ENCODE measurements at places on chromosomes 11 and 22.

GRCh38 chr22:38240734-38241252, 32.0 kb downstream of the TMEM184B start:
- no peak for DNase-seq

- DNase-seq: no peak
Observed at GRCh38 chr11:11806586-11806985, 35.2 kb upstream of the USP47 start.

- no peak for DNase-seq
Observed at GRCh38 chr11:34157163-34157562, 51.7 kb downstream of the NAT10 start.

- no peak for DNase-seq
Observed at GRCh38 chr11:76788661-76789442, 5.7 kb downstream of the TSKU start.

DNA sequence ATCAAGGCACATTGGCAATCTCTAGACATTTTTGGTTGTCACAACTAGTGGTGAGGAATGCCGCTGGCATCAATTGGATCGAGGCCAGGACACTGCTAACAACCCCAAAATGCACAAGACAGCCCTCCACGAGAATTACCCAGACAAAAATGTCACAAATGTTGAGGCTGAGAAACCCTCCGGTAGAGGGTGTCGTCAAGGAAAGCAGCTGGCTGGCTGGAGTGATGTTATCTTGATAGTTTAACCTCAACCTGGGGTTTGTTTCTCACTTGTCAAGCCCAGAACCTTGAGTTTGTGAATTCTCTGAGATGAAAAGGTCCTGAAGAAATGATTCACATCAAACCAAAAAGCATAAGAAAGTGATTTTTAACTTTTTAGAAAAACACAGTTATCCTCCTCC, 21.1 kb upstream of the TMPRSS13 start:
- peak; percentile 50 for DNase-seq

DNA sequence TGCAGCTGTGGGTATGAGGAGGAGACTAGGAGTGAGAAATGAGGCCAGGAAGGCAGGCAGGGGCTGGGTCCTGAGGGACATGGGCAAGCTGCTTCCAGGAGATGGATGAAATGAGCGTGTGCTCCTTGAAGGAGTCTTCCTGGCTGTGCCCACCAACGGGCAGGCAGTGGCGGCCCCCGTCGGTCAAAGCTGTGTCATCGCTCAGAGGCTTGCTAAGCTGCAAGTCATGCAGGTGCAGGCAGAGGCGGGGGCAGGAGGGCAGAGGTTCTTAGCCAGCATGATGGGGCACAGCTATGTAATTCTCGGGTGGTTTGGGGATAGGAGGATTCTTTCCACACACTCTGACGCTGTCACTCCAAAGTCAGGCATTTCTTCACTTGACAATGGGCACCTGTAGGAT, 12.5 kb upstream of the PEX26 start:
- DNase-seq: no peak

GRCh38 chr22:41001722-41002122, 50.5 kb downstream of the RBX1 start:
- no peak for DNase-seq

DNA sequence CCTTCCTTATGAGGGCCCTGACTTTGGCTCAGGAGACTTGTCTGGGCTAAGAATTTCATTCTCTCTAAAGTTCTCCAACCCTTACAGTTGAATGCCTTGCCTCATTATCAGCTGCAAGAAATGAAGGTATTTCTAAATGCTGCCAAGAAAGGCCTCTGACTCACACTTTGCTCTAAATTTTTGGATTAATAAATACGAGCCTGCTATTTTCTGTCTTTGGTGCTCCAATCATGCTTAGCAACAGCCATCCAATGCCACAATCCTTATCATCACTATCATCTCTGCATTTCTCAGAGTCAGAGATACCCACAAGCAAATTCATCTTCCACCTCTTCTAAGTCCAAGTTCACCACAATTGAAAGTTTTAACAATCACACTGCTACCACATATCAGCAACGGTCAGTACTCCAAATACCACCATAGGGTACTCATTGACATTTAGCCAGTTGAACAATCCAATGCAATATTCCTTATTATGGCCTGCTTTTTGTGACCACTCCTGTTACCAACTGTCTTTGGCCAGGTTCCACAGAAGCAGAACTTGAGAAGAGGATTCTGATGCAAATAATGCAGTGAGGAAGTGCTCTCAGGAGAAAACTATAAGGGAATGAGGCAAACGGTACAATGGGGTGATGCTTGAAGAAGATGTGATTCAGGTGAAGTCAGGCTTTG, 5.7 kb downstream of the PATE2 start:
- DNase-seq: no peak

DNA sequence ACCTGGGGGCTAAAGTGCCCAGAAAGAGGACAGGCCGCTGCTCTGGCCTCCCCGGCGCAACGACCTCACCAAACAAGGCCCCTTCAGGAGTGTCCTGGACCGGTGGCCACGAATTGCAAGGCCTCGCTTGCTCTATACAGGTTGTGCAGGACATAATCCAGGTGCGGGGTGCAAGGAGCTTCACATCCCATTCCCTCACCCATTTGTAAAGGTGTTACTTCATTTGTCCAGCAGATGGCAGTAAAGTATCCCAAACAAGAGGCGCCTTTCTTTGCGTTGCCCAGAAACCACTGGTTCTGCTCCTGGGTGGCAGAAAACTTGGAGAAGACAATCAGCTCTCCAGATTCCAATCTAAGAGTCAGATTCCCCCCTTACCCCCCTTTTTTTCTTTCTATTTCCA, 35.9 kb upstream of the PRDM11 start:
- DNase-seq: peak; percentile 20

DNA sequence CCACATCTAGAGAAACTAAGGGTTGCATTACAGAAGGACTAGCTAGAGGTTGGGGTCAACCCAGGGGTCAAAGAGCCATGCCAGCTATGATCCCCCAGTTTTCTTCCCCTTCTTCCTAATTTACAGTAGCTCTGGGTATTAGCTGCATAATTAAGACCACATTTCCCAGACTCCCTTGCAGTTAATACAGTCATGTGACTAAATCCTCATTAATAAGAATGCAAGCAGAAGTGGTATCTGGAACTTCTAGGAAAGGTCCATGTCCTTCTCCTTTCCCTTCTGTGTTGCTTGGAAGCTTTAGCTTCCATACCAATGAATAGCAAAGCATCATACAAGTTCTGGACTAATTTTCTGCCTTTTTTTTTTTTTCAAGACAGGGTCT, 19.1 kb upstream of the LMO2 start:
- no peak for DNase-seq

DNA sequence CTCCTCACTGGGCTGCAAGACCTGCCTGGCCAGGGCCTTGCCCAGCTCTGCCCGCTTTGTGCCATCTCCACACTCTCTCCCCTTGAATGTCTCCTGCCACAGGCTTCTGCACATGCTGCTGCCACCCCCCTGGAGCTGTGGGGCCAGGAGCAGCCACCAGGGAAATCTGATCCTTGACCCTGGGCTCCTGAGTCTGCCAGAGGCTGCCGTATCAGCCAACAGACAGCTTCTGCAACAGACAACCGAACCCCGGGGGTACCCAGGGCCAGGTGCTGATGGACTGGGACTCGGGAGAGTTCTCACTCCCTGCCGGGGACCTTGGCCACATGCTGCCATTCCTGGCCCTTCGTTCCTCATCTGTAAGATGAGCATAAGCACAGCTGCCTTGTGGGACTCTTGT, 3.3 kb upstream of the PPARA start:
- DNase-seq: no peak

GRCh38 chr11:79046366-79046765, 394.5 kb downstream of the TENM4 start:
- no peak for DNase-seq

DNA sequence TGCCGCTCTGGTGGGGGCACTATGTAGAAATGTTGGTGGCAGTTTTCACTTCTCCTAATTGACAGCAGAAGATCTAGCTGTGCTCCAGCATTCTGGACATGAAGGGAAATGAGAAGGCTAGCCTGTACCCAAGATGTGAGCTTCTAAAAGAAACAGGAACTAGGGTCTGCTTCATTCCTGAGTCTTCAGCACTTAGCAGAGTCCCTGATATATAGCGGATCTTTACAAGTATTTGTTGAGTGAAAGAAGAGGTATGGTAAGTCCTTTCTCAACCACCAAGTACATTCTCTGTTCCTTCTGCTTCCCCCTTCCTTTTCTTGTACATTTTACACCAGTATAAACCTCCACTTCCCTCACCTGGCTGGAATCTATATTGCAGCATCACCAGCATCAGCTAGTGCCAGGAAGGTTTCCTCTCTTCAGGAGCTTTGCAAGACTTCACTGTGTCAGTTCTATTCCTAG, 408.3 kb upstream of the CADM1 start:
- DNase-seq: no peak

DNA sequence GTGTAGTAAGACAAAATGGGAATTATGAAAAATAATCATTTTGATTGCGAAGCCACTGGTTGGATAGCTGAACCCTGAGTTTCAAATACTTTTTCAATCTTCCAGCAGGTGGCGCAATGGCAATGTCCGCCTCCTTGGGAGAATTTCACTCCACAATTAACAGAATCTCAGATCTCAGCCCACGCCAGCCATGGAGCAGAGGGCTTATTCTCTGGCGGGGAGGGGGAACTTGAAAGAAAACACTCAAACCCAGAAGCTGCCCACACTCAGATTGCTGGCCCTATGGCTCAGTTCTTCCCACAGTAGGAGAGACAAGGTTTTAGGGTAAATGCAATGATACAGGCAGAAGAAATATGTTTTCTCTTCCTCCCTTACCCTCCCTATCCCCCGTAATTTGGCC, 38.7 kb upstream of the RCN1 start:
- DNase-seq: peak; percentile 31

DNA sequence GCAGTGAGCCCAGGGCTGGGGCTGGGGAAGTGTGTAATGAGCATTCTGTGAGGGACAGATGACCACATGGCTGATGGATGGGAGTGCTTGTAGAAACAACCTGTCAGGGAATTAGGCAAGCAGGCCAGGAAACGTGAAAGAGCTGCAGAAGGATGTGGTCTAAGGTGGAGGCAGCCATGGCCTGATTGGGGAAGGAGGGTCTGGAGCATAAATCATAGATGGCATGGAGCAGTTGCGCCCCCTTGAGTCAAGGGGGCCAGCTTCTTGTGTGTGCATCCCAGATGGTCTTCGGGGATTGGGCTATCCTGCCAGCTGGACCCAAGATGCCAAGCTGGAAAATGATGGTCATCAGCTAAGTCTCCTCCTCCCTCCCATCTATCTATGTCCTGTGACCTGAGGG, 119.4 kb upstream of the CLPB start:
- DNase-seq: no peak

DNA sequence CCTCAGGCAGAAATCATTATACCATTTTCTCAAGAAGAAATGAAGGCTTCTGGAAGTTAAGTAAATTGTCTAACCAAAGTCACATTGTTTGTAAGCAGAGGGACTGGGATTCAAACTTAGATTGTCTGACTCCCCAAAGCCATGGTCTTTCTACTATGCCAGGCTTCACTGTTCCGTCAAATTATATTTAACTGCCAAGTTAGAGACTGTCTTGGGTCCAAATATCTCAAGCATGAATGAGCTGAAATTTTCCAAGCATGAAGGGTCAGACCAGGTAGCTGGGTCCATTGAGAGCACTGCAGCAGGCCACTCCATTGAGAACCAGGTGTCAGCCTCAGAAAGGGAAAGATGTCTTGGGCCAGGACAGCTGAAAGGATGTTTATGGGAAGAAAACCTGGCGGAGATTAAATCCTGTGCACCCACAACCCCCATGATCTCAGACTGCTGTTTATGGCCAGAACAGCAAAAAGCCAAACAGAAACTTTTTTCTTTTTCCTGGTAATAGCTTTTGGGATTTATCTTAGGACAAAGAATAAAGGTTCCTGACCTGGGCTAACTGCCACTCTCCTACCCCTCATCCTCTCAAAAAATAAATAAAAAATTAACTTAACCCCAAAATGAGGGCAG, 612.3 kb downstream of the INSC start:
- no peak for DNase-seq

GRCh38 chr11:126817096-126817495, 183.5 kb downstream of the KIRREL3 start:
- DNase-seq: no peak

- DNase-seq: no peak
Observed at GRCh38 chr22:50302564-50302963, 4.9 kb downstream of the PLXNB2 start.

DNA sequence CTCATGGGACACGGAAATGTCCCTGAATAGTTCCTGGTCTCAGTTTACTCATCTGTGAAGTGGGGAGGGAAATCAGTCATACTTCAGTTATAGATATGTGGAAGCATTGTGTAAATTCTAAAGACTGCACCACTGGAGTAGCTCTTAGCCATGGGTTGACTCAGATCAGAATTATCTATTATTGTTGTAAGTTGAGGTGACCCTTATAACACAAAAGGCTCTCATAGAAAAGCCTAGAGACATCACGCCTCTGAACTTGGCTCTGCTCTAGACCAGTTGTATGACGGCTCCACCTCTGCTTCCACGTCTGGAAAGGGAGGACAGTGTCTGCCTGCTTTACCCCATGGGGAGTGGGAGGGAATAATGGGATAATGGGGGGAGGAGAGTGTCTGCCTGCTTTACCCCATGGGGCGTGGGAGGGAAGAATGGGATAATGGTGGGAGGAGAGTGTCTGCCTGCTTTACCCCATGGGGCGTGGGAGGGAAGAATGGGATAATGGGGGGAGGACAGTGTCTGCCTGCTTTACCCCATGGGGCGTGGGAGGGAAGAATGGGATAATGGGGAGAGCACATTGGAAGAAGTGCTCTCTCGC, 98.2 kb downstream of the AMOTL1 start:
- DNase-seq: no peak

GRCh38 chr11:13009476-13009920, 382 bp downstream of the RASSF10 start:
- no peak for DNase-seq

DNA sequence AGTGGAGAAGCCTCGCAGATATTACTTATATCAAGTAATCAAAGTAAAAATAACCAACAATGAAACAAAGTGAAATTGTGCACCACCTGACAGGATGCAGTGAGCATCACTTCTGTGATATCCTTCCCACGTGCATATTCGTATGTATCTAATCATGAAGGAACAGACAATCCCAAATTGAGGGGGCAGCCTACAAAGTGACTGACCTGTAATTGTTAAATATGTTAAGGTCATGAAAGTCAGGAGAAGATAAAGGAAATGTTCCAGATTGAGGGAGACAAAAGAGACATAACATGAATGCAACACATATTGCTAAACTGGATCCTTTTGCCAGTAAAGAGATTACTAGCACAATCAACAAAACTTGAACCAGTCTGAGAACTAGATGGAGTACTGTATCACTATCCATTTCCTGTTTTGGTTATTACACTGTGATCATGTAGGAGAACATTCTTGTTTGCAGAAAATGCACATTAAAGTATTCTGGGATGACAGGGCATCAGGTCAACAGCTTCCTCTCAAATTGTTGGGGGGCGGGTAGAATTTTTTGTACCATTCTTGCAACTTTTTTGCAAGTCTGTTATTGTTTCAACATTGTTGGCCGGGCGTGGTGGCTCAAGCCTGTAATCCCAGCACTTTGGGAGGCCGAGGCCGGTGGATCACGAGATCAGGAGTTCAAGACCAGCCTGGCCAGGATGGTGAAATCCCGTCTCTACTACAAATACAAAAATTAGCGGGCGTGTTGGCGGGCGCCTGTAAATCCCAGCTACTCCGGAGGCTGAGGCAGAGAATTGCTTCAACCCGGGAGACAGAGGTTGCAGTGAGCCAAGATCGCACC, 2.0 kb downstream of the SBF2 start:
- DNase-seq: no peak

GRCh38 chr22:42645341-42645937, 3.8 kb downstream of the CYB5R3 start:
- DNase-seq: no peak

All from stimulated activated CD8-positive, alpha-beta memory T cell treated with anti-CD3 and anti-CD28 coated beads, Interleukin-12 subunit alpha, Interleukin-12 subunit beta, amount 100 ng/mL, for 1 hour (primary cell).